ENCODE measurements at places on chromosomes 11 and 22.

DNA sequence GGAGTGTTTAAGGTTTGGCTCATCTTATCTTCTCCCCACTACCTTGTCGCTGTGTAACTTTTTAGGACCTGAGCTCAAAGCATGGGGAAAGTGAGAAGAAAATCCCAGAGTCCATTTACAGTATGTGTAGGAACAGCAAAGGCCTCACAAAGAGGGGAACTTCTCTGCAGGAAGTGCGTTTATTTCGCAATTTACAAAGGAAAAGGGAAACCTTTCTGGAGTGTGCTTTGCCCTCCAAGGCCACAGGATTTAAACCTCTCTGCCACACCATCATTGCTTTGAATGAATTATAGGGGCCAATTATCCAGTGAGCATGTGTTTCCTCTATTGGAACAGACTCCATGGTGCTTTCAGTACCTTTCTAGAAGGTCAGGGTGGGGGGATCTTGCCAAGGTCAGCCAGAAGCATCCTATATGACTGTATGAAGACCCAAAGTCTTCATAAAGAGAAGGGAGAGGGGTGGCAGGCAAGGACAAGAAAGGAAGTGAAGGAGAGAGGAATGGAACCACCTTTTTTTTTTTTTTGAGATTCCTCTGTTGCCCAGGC, 68.1 kb upstream of the LMO2 start:
- DNase-seq, result no peak

- peak; percentile 83 for DNase-seq
These were observed 67.2 kb upstream of the BMAL1 start for GRCh38 chr11:13210424-13210823.

DNA sequence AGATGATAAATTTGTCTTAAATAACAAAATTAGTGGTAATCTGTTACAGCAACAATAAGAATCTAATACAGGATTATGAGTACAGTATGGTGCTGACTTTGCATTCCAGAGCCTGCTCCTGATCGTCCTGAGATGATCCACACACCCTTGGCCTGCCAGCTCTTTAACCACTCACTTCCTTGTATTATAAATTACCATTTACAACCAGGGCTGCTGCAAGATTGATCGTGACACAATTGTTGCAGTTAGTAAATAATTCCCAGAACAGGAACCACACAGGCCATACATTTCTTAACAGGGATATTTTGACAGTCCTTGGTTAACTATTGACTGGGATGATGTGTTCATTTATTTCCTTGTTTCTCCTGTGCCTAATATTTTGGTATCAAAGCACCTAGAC, 3.8 kb upstream of the CBLIF start:
- no peak for DNase-seq

DNA sequence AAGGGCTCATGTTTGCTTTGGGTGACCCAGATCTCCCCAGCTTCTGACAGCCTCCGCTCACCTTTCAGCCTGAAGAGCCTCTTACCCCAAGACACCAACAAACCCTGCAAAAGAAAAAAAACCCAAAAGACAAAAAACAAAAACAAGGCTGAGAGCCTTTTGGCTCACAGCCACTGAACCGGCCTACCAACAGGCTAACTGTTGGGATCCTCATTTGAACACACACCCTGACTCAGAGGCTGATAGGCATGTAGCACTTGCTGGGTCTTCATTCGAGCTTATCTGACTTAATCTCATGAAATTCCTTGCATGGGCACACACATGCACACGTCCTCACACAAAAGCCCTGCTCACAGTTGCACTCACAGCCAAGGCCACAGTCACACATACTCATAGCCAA, 22.9 kb upstream of the TSKU start:
- no peak for DNase-seq

GRCh38 chr11:94815705-94816344, 47.7 kb downstream of the AMOTL1 start:
- no peak for DNase-seq

DNA sequence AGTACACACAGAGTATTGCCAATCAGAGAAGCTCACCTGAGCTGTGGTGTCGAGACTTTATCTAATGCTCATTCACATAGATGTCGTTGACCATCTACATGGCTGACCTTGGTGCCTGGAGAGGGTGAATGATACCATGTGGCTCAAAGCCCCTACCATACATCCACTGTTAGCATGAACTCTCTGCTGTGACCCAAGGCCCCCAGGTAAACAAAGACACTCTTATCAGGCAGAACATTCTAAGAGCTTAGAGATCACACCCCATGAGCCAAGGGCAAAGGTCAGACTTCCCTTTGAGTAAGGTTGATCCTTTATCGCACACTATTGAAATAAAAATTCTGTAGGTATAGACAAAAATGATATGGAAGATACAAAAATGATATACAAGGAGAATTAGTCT, 15.0 kb upstream of the PIWIL3 start:
- DNase-seq, result no peak

DNA sequence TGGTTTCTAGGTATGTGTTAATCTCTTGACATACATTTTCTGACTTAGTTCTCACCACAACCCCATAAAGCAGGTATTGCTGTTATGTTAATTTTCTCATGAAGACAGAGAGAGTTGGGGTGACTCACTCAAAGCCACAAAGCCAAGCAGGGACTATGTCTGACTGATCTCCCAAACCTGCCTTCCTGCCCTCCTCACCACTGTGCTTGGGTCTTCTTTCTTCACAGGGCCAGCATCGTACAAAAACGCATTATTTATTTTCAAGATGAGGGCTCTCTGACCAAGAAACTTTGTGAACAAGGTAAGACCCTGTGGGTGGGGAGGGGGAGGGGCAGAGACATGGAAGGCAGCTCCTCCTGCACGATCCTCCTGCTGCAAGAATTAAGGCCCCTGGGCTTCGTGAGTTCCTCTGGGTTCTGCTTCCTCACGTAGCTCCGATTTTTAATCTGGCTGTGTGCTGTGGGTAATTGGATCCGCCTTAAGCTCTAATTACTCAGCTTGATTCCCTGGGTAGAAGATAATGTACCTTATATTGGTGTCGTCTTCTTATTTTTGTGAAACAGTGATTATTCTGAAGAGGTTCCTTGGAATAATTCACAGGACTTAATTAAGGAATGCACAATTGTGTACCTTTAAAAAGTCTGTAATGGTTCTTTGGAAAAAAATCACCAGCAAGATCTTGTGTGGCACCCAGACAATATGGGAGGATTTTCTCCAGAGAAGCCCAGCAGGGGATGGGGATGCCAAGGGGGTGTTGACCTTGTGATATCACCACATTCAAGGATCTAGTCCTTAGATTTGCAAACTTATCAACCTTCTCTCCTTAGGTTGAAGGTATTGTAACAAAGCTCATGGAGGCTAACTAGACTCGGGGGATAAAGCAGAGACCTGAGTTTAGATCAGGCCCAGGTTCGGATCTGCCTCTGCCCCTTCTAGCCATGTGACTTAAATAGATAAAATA, 112.9 kb downstream of the SPON1 start:
- DNase-seq, result peak; percentile 87

DNA sequence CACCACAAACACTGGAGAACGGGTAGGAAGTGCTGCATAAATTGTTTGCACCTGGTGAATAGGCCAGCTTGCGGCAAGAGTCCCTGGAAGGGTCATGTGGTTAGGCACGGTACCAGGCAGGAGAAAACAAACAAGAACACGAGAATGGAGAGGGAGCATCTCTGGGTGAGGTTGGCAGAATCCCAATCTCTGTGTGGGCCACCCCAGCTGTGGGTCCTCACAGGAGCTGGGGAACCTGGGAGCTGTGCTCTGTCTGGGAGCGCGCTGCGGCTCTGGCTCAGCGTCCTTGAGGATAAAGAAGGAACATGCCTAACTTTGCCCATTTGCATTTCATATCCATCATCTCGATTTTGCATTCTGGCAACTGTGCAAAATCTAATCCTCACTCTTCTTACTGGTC, 46.1 kb upstream of the JAM3 start:
- DNase-seq, result no peak

DNA sequence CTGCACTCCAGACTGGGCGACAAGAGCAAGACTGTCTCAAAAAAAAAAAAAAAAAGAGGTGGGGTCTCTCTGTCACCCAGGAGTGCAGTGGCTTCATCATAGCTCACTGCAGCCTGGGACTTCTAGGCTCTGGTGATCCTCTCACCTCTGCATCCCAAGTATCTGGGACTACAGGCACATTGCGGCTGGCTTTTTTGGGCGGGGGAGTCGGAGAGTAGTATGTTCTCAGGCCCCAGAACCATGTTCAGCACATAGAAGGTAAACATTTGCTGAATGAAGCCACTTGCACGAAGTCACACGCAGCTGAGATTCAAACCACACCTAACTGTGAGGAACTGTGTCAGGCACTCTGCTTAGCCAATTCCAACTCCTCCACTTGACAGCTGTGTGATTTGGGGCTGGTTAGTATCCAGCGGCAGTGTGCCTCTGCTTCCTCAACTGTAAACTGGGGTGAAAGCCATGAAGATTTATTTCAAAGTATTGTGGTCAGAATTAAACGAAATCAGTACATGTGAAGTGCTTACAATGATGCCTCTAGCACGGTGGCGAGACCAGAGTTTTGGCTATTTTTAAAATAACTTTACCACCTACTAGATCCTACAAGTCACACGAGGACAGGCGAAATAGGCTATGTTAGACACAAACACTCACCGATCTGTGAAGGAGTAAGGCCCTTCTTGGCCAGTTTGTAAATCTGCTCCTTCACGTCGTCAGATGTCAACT, 789 bp downstream of the RPS13 start:
- DNase-seq, result no peak

- DNase-seq, result no peak
These were observed 6.9 kb upstream of the MMP20 start for GRCh38 chr11:102632026-102632425.

DNA sequence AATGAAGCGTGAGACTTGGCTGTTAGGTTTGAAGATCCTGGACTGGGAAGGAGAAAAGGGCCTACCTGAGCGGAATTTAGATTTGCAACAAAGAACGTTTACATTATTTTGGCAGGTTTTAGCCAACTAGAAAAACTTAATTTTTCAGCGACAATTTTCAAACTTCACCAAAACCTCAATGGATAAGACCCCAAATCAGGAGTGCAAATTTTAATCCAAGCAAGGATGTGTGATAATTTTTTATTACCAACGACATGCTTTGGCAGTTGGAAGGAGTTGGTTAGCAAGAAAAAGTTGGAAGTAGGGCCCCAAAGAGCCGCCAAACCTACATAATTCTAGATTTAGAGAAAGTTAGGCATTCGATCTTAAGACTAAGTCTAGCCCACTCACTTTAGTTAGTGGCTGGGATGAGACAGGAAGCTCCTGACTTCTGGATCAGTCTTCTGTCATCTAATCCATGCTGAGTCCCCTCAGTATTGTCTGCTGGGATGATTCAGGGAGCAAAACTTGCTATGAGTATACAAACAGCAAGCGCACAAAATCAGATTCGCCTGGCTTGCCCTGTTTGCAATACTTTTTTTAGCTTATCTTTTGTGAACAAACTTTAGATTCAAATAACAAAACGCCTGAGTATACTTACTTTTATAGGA, 787 bp upstream of the RDX start:
- peak; percentile 13 for DNase-seq

DNA sequence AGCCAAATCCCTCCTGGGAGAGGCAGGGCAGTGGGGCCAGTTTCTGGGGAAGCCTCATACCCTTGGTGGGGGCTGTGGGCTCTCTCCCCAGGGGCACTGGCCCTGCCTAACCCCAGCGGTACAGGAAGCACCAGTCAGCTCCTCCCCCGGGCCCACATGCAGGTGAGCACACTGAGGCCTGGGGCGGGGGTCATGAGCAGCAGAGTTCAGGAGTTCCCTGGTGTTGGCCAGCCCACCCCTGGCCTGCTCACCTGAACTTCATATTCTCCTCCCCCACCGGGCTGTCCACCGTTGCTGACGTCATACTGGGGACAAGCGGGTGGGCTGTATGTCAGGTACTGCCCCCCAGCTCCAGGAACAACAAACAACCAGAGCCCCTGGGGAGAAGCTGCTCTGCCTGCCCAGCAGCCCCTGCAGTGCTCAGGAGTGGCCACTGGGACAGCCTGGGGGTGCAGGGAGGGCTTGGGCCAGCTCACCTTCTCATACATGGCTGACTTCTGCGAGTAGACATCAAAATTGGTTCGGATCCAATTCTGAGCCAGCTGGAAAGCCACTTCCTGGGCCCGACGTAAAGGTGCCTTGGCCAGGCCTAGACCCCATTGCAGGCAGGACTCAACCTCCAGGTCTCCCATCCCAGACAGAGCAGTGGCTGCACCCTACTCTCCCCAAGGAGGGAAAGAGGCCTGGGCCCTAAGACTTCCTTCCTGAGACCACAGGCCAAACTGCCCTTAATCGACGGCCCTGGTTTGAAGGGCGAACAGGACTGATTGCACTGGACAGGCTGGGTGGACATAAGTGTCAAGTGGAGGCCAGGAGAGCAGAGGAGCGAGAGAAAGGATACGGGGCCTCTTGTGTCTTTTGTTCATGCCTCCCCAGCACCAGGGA, 20.8 kb downstream of the TREH start:
- no peak for DNase-seq

DNA sequence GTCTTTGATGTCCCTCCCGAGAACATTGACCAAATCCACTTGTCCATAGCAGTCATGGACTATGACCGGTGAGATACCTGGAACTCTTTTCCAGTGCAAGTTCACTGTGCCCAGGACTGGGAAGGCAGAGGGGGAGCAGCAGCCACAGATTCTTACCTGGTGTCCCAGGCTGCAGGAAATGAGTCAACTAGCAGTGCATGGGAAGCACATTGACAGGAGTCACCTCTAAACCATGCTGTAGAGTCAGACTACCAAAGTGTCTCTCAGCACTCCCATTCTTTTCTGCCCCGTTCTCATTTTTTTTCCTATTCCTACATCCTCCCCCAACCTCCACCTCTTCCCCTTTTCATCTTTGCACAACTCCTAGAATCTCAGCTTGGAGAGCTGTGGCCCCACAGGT, 67.2 kb upstream of the OLFML1 start:
- no peak for DNase-seq

GRCh38 chr11:68498903-68499883, 38.6 kb downstream of the PPP6R3 start:
- DNase-seq, result no peak

DNA sequence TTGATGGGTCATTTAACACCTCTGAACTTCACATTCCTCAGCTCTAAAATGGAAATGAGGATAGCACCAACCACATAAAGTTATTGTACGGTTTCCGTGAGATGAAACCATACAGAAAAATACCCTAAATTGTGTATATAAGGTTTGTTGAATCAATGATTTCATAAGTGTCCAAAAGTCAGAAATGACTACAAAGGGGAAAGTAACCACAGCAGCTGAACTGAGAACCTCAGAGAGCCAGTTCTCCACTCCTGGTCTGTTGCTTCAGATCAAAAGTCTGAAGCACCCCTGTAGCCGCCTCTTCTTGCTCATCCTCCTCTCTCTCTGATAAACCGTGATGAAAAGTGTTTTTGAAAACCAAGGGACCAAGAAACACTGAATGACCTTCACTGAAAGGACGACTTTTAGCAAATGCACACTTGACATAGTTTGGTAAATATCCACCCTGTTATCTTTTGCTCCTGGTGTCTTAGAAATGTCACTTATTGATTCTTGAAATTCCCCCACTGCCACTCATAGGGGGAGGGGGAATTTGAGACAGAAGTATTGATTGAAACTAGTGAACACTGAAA, 194.5 kb downstream of the NAV2 start:
- DNase-seq, result no peak

Measured in brain (organoid and tissue), 16 donors.